Activated CD4-positive, alpha-beta T cell treated with anti-CD3 and anti-CD28 coated beads, Interleukin-2, Interleukin-4, amounts not matched to agents 100 ng/mL and 50 ng/mL, durations not matched to agents 16 hours and 8 hours (primary cell): ENCODE measurements at places on chromosomes 11 and 22.

- no peak for DNase-seq
Measured at GRCh38 chr22:45935573-45935972, 41.4 kb downstream of the WNT7B start.

DNA sequence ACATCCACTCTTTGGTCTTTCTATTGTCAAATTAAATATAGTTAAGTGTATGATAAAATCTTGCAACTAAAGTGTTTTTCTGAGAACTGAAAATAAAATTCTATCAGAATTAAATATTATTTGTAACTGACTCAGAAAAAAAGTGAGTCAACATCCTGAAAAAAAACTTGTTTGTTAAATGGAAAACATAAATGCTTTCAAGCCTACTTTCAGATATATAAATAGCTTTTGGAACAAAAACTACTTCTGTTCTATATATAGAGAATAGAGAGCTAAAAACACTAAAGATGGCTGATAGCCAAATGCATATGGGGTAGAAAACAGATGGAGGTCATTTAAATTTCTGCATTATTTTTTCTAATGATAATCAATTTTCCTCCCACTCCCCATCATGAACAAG lies 61.8 kb downstream of the PIK3C2A start:
- no peak for DNase-seq

GRCh38 chr11:34206407-34207300 lies 101.2 kb downstream of the NAT10 start:
- DNase-seq, result no peak

DNA sequence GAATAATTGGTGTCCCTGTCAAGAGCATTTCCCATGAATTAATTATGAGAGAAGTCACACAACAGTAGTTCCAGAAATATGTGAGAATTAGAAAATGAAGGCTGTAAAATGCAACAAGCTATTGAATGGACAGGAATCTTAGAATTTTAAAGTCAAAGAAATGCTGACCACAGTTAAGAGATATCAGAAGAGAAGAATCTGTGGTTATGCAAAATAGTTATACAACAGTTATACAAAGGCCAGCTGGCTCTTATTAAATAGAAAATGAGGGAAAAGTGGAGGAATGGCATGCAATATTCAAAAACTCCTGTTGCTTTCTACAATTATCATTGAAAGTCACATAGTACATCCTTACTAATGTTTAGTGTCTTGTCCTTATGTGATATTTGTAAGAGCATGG lies 27.4 kb downstream of the CASP12 start:
- DNase-seq, result no peak

- no peak for DNase-seq
Measured at GRCh38 chr11:9625728-9626127, 38.1 kb upstream of the SWAP70 start.

GRCh38 chr22:21790359-21790758 lies 54.8 kb upstream of the YPEL1 start:
- DNase-seq, result no peak

GRCh38 chr22:31628969-31629708 lies 32.9 kb downstream of the PISD start:
- no peak for DNase-seq

GRCh38 chr11:19770277-19770676 lies 57.6 kb downstream of the NAV2 start:
- no peak for DNase-seq

DNA sequence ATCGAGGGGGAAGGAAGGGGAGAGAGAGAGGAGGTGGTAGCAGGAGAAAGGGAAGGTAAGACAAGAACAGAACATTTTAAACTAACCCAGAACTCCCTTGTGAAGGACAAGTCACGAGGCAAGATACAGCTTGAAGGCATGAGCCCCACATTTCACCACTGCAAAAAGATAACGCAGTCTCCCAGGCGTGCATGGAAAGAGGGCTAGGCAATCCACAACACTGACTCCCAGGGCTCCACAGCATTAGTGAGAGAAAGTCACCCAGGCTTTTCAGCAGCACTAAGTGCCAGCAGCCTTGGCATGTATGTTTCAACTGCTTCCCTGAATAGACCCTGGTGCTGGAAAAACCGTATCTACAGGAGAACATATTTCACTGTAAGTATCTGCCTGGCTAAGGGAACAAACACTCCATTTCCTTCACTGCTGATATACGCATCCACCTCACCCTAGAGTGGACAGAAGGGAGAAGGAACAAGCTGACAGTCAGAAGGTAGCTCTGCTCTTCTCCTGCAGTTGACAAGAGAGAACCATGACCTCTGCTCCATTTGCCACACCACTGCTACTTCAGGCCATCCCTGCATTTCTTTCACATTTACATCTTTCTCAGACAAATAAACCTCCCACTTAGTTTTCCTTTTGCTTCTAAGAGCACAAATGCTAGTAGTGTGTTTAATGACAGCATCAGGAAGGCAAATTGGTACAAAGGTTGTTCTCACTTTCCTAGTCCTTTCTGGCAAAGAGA lies 87.9 kb downstream of the AMBRA1 start:
- no peak for DNase-seq

DNA sequence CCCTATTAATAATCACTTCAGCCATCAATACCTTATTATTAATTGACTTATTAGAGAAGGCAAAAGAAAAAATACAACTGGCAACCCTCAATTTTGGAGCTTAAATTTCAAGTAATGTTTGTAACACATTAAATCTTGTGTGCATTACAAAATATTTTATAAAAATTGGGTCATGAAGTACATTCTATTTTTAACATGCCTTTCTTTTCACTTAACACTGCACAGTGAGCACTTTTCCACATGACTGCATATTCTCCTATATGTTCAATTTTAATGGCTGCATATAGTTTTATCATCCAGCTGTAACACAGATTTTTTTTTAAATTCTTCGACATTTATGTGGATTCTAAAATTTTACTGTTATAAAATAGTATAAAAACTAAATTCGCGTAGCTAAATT lies 92.5 kb downstream of the SLC17A6 start:
- no peak for DNase-seq

- no peak for DNase-seq
Measured at GRCh38 chr22:37599153-37599552, 9.5 kb upstream of the GGA1 start.

DNA sequence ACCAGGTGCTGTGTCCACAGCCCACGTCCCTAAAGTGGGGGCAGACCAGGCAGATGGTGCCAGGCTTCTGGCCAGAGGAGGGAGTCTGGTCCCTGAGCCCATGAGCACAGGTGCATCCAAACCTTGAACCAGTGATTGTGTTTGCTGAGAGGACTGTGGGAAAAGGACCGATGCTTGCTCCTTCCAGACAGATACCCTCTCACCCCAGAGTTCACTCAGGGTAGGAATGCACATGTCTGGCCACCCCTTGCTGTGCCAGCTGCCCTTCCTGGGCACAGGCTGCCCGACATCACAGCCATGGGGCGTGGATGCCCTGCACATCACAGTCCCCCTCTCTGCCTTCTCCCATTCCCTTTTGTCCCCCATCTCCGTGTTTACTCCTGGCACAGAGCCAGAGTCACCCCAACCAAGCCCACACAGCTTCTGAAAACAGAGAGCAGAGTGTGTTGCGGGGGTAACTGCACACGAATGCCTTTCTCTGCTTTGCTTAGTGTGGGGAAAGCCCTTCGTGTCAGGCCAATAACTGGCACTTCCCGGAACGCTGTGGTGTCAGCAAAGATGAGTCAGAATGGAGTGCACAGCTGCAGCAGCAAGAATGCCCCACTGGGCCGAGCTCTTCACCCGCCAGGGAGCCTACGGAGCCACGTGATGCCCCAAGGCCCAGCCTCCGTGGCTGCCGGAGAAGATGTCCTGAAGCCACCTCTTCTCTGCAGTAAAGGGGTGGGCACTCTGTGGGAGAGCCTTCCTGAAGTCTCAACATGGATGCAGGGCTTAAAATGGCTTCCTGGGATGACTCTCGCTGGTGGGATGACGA lies 7.6 kb downstream of the CARS1 start:
- DNase-seq, result peak; percentile 85

DNA sequence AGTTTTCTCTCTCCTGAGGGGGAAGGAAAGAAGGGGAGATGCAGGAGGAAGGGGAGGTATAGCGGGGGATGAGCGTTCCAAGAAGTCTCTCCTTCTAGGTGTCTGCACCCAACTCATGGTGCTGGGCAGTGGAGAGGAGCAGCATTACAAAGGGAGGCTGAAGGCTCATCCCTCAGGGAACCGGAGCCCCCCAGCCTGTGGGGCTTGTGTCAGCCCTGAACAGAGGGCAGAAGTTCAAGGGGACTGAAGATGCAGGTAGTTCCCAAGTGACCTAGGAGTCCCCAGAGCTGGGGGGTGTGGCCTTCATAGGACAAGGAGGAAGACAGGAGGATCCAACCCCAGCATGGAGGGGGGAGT lies 1.8 kb downstream of the C11orf68 start:
- no peak for DNase-seq

- DNase-seq, result peak; percentile 44
Measured at GRCh38 chr11:56783448-56784041, 35.0 kb upstream of the OR9G4 start.

GRCh38 chr11:125263268-125263790 lies 98.8 kb downstream of the PKNOX2 start:
- DNase-seq, result no peak

DNA sequence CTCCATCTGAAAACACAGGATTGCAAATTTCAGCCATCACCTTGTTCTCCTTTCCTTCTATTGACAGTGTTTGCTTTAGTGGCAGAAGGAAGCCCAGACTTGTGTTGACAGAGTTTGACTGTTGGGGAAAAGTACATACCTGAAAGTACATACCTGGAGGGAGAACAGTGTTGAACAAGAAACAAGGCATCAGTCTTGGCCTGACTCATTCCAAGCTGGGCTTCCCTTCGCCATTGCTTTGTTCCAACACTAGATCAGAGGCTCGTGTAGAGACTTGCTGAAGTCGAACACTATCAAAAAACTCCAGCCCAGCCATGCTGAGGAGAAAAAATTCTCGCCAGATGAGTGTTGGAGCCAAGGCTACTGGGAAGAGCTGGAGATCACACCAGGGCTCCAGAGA lies 133.4 kb downstream of the BBOX1 start:
- DNase-seq, result no peak

DNA sequence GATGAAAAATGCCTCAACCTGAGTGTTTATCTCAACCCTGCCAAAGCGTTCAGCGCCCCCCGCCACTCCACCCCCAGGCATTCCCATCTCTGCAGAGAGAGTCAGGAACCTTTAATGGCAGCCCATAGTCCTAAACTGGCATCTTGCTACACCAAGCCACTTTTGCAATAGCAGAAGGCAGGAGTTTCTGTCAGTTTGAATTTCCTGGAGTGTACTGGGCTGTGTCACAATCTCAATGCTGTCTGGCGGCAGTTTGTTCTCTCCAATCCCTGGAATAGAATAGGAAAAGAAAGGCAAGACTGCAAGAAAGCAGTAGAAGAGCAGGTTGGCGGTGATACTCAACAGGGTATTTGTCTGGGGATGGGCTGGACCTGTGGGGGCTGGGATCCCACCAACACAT lies 32.9 kb upstream of the FLI1 start:
- no peak for DNase-seq

DNA sequence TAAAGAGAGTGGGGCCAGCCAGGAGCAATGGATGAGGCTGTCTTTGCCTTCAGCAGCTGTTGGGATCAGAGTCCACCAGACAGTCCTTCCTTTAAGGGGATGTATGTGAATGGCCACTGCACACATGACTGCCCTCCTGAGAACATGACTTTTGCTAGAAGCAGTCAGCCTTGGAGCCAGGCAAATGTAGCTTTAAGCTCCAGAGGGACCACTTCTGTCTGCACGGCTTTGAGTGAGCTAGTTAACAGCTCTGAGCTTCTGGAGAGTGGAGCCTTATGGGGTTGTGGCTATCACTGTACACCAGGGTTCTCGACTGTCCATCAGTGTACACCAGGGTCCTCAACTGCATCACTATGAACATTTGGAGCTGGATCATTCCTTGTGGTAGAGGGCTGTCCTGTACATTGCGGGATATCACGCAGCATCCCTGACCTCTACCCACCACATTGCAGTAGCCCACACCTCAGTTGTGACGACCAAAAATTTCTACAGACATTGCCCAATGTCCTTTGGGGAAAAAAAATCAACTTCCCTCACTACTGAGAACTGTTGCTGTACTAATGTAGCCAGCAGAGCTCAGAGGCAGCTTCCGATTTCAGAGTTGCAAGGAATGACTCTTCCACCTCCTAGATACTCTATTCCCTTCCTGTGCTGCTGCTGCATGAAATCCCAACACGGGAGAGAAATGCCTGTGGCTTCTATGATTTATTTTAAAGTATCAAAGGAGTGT lies 169.4 kb downstream of the MYO18B start:
- DNase-seq, result no peak

GRCh38 chr11:47946682-47947559 lies 33.4 kb upstream of the PTPRJ start:
- peak; percentile 47 for DNase-seq

GRCh38 chr22:21622919-21623647 lies 6.7 kb downstream of the YDJC start:
- no peak for DNase-seq

GRCh38 chr22:37832022-37832857 lies 9.1 kb downstream of the GALR3 start:
- no peak for DNase-seq

DNA sequence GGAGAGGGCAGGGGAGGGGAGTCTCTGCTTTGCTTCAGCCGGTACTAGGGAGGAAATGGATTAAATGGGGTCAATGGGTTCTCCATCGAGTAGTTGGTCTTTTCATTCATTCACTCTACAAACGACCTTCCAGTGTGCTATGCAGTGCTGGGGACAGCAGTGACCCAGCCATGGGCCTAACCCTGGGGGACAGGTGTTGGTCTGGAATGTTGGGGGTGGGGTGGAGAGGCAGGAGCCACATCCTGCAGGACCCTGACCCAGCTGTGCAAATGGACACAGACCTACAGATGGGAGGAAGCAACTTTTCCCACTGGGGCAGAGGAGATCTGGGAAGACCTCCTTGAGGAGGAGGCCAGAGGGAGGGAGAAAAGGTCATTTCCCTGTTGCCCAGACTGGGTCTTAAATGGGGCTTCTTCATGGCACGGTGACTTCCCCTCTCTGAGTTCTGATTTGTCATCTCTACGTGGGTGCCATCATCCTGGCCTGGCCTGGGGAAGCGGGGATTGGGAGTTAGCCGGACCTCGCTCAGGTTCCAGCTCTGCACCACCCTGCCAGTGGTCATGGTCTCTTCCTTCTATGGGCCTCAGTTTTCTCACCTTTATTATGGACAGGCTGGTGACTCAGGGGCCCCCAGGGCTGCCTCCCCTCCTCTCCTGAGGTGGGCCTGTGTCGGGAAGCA lies 2.0 kb downstream of the CYTH4 start:
- DNase-seq, result no peak

DNA sequence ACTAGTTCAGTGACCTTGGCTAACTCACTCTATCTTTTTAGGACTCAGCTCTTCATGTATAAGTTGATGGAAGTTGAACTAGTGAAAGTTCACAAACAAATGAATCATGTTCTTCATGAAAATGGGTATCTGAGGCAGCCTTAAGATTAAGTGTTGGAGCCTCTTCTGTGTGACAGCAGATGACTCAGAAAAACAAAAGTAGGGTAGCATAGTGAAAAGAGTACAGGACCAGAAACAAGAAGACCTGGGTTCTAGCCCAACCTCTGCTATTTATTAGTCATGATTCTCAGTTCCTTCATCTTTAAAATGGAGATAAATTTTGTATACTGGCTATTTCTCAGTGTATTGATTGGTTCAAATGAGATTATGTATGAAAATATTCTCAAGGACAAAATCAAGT lies 60.2 kb downstream of the USP35 start:
- peak; percentile 4 for DNase-seq

- no peak for DNase-seq
Measured at GRCh38 chr11:34404280-34404679, 34.5 kb upstream of the CAT start.
